Stimulated activated CD4-positive, alpha-beta T cell treated with anti-CD3 and anti-CD28 coated beads, Interleukin-2, amount 100 ng/mL, for 48 hours (primary cell): ENCODE measurements at places on chromosomes 1 and 21.

DNA sequence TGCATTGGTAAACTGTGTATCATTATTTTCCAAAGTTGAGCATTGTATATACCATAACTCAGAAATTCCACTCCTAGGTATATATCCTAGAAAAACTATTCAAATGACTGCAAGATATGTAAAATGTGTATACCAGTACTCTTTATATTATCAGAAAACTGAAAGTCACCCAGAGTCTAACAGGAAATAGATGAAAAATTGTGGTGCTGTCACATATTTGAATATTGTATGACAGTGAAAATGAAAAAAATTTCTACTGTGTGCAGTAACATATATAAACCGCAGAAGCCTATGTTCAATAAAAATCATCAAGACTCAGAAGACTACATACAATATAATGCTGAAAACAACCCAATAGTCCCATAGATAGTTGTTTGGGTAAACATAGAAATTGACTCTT is 74.4 kb upstream of the LYPLAL1 start:
- no peak for DNase-seq

- no peak for DNase-seq
Observed at GRCh38 chr1:183907070-183907469, 102.2 kb downstream of the RGL1 start.

DNA sequence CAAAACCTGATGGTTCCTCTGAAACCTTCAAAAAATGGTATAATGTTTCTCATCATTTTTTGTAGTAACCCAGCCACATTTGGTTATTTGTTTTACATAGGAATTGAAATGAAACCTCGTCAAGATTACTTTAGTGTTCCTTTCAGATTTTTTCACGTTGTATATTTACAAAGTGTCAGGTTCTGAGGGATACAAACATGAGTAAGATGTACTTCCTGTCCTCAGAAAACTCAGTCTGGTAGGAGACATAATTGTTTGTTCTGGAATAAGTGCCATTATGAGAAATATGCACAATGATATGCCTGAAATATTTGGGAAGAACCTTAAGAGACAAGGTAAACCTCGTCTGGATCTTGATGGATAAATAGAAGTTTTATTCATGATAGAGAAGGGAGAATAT is 145.5 kb downstream of the USP25 start:
- no peak for DNase-seq

DNA sequence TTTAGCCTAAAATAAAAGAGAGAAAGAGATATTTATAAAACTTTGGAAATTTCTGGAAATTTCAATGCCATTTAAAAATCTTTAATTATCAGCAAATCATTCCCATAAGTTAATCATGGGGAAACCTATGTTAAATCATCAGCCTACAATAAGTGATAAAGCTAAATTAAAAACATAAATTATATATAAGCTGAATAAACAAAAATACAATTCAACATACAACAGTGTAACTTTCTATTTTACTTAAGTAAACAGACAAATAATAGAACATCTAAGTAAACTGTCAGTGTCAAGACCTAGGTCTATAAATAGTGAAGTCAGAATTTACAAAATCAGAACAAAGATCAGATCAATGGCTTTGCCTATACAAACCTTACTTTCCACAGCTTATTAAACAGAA is 57.5 kb downstream of the EPRS1 start:
- DNase-seq = no peak

DNA sequence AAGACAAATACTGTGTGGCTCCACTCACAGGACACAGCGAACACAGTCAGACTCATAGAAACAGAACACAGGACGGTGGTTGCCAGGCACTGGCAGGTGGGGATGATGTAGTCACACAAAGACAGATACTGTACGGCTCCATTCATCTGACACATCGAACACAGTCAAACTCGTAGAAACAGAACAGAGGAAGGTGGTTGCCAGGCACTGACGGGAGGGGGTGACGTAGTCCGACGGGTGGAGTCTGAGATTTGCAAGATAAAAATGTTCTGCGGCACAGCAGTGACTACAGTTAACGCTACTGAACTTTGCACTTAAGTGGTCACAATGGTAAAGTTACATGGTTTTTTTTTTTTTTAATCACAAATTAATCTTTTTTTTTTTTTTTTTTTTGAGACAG is 18.7 kb downstream of the C21orf58 start:
- DNase-seq = no peak

- no peak for DNase-seq
Observed at GRCh38 chr1:209577346-209577745, 6.2 kb upstream of the CAMK1G start.

DNA sequence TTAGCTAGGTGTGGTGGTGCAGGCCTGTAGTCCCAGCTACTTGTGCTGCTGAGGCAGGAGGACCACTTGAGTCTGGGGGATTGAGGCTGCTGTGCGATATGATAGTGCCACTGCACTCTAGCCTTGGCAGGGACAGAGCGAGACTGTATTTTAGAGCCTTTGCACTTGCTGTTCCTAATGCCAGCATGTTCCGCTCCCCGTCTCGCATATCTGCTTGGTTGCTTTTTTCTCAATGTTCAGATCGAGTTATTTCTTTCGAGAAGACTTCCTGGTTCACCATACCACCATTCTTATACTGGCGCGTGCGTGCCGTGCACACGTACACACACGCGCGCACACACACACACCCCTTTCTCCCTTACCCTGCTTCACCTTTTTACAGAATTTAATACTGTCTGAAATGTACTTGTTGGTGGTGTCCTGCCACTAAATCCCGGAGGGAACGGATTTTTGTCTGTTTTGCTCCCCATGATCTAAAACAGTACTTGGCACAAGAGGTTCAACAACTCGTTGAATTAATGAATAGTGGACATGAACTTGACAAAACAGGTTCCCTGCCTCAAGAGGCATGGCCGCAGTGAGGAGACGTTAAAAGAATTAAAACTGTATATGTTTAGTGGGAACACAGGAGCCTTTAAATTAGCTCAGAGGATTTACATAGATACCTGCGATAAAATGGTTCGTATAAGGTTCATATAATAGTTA is 1.1 kb upstream of the RPRD2 start:
- DNase-seq = no peak

- no peak for DNase-seq
Observed at GRCh38 chr21:8991088-8991907, 1530.1 kb upstream of the TPTE start.

DNA sequence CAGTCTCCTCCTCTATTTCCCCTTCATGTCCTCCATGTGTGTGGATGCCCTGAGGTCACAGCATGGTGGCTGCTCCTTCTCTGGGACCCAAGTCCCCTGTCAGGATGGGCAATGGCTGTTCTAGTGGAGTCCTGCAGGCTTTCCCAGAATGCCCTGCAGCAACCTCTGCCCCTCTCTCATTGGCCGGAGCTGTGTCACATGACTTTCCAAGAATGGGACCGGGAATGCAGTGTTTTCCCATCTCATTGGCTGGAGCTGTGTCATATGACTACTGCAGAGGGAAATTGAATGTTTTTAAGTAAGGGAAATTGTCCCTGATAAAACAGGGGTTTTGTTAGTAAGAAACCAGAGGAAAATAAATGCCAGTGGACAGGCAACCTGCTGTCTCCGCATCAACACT is 365.9 kb downstream of the PTPRU start:
- no peak for DNase-seq

- no peak for DNase-seq
Observed at GRCh38 chr21:41357546-41357945, 4.3 kb upstream of the MX2 start.

GRCh38 chr1:37234941-37235418 is 200.7 kb upstream of the GRIK3 start:
- no peak for DNase-seq

DNA sequence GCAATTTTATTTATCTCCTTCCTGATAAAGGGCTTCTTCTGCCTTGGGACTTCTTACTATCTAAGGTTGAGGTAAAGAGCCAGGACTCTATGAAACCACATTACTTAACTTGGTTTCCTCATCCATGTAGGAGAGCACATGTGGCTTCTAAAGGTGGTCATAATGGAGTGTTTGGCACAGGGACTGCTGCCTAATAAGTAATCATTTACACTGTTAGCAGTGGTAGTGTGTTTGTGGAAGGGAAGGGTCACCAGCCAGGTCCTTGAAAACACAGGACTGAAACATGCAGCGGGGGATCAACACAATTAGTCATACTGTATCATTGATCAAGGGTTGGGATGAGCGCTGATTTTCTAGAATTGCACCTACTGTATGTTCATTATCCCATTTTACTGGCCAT is 59.6 kb downstream of the UCK2 start:
- no peak for DNase-seq

DNA sequence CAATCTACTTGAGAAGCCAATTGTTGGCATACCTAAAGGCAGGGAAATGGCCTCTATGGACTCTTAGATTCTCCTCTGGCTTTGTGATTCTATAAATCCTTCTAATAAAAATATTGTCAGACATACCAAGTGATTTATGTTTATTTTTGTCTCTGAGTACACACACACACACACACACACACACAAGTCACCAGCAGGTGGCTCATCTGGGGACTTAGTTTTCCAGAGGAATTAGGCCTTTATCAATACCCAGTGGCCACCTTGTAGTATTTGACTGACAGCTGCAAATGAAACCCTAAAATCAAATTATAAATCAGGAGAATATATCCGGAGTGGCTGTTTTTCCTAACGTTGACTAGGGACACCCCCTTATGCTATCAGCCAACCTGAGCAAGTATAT is 258.5 kb downstream of the BRINP2 start:
- DNase-seq = no peak

DNA sequence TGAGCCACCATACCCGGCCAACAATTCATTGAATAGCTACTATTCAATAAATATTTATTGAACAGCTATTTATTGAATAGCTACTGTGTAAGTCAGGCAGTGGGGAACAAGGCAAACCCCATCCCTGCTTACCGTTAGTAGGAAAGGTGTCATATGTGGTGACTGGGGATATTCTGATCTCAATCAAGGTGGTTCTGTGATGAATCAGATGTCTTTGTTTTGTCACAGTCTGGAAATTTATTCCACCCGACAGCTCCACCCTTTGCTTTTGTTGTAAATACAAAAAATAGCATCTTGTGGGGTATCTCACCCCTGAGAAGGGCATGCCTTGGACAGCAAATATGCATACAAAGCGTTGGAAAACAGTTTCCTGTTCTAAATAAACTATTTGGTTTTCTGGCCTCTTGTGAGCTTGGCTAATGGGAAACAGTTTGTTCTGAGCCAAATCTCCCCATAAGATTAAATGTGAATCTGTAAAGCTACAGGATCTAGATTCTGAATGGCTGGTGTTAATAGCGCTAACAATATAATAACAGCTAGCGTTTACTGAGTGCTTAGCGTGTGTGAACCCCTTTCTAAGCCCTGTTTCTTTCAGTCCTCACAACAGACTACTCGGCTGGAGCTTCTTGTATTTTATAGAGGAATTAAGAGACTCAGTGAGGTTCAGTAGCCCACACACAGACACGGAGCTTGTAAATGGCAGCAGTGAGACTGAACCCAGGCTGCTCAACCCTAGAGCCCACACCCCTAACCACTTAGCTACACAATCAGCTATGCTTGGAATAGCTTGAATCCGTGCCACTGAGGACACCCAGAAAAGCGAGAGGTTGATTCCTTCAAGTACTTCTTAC is 5.5 kb downstream of the PDPN start:
- no peak for DNase-seq

- no peak for DNase-seq
Observed at GRCh38 chr21:17598437-17598836, 14.3 kb downstream of the BTG3 start.

DNA sequence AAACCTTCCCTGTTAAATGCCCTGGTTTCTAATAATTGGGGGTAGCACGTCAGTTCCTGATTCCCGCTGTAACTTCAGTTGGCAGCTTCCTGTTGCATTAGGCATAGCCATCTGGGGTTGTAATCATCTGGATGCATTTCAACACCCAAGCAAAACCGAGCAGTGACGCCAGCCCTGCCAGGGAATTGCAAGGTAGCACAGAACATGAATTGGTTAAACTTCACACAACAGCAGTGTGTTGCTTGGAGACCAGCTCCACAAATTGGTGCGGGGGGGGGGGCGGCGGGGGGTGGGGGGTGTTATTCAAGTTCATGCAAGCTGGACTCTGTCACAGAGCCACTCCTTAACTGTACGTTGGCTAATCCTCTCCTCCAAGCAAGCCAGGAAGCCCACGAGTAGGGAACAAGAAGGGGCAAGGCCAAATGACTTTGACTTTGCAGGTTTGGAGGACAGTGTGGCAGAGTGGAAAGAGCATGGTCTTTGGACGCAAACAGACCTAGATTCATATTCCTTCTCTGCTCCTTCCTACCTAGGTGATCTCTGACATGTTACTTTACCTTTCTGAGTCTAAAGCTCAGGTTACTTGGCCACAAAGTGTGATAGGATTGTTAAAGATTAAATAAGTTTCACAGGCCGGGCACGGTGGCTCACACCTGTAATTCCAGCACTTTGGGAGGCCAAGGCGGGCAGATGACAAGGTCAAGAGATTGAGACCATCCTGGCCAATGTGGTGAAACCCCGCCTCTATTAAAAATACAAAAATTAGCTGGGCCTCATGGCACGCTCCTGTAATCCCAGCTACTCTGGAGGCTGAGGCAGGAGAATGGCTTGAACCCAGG is 4.7 kb downstream of the LAX1 start:
- no peak for DNase-seq

DNA sequence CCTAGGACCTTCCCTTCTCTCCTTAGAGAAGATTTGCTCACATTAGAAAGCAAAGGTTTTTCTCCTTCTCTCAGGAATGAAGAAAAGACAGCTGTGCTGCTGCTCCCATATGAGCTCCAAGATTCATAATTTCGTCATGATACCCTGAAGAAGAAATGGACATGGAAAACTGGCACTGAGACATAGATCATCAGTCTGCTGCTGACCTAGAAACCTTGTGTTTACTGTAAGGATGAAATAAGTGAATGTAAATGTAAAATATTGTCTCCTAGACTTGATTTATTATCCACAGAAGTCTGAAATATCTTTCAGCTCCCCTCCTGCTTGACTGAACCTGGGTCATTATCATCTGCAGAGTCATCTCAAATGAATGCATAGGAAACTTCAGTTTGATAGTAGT is 77.9 kb downstream of the ZC3H11B start:
- no peak for DNase-seq

- DNase-seq = no peak
Observed at GRCh38 chr1:53662169-53662568, 76.8 kb downstream of the GLIS1 start.

DNA sequence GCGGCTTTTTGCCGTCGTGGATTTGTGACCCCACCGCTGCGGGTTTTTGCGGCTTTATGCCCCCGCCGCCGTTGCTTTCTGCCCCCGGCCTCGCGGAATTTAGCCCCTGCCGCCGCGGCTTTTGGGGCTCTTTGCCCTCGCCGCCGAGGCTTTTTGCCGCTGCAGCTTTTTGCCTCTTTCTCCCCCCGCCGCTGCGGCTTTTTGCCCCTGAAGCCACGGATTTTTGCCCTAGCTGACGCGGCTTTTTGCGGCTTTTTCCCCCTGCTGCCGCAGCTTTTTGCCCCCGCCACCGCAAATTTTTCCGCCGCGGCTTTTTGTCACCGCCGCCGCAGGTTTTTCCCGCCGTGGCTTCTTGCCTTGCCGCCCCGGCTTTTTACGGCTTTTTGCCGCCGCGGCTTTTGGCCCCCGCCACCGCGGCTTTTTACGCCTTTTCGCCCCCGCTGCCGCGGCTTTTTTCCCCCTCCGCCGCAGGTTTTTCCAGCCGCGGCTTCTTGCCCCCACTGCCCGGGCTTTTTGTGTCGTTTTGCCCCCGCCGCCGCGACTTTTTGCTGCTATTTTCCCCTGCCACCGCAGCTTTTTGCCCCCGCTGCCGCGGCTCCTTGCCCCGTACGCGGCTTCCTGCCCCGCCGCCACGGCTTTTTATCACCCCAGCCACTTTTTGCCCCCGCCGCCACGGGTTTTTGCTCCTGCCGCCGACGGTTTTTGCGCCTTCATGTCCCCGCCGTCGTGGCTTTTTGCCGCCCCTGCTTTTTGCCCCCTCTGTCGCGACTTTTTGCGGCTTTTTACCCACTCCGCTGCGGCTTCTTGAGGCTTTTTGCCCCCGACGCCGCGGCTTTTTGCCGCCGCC is 3933.6 kb downstream of the SRGAP2C start:
- no peak for DNase-seq
